Stimulated activated CD8-positive, alpha-beta memory T cell treated with anti-CD3 and anti-CD28 coated beads, Interleukin-15, amount 100 ng/mL, for 24 hours (primary cell): ENCODE measurements at places on chromosomes 2 and 18.

DNA sequence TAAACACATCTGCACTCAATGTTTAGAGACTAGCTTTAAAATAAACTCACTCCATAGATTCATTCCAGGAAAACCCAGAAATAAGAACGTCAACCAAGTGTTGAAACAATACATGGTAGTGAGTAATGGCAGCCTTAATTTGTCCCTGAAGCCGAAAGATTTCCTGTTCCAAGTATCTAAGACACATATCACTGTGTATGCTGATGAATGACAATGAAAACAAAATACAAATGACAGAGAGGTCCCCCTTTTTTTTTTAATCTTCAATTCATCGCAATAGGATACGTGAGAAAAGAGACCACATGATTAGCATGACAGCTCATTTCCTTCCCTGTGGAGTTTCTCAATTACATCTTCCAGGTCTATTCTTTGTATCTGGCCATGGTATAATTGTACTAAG, 160.5 kb upstream of the STK17B start:
- DNase-seq = no peak

- no peak for DNase-seq
Observed at GRCh38 chr2:69545477-69545932, 98.0 kb downstream of the AAK1 start.

DNA sequence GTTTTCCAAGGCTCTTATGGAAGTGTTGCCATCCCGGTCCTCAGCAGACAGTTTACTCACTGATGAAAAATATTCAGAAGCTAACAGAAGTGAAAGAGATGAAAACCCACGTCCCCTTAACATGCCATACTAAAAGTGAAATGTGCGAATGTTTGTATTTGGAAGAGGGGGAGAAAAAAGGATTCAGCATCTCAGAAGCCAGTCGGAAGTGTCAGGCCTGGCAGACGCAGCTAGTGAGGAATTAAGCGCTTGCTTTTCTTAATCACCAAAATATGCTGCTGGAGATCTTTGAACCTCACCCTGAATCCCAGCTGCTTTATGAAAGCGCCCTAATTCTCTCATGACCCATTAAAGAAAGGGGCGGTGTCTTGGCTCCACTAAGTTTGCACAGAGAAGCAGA, 653.7 kb downstream of the DCDC2C start:
- DNase-seq = no peak

GRCh38 chr2:98294711-98295110, 51.5 kb upstream of the CNGA3 start:
- no peak for DNase-seq

DNA sequence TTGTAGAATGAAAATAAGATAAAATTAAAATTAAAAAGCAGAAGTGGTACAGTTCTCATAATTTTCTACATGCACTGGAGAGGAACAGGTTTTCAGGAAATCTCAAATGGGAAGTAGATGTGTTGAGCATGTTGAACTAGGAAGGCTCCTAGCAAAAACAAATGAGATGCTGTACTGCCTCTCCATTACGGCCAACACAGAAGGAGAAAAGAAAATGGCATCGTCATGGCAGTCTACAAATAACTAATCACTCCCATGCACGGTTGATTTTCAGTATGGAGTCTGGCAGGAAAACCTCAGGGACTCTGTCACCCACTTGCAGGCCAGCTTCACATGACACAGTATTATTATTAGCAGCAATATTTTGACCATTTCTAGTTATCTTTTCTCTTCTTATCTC, 278.7 kb downstream of the NRXN1 start:
- no peak for DNase-seq

DNA sequence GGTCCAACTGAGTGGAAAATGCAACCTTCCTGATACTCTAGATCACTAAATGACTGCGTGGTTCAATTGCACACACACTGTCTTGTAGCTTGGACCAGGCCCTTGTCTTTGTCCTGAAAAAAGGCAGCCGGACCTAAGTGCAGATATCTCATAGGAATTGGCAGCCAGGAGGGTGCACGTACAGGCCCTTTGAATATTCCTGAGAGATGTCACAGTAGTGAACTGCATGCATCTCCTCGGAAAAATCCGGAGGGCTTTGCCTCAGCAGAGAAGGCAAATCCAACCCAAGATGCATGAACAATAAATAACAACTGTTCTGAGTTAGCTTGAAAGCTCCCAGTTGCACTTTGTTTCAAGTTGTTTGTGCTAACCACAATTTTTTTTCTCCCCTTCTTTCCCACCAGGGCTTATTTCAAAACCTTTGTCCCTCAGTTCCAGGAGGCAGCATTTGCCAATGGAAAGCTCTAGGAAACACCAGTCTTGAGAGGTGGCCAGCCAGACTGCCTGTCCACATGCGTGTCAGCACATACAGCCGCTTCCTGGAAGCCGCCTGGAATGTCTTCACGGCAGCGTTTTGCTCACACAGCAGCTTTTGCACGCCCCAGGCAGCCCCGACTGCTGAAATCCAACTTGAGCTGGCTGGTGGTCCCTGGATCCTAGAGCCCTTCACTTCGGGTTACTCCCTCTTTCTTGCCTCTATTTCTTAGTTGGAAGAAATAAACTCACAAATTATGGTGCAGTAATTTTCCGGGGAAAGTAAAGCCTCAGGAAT, 54.4 kb upstream of the FOSL2 start:
- no peak for DNase-seq

DNA sequence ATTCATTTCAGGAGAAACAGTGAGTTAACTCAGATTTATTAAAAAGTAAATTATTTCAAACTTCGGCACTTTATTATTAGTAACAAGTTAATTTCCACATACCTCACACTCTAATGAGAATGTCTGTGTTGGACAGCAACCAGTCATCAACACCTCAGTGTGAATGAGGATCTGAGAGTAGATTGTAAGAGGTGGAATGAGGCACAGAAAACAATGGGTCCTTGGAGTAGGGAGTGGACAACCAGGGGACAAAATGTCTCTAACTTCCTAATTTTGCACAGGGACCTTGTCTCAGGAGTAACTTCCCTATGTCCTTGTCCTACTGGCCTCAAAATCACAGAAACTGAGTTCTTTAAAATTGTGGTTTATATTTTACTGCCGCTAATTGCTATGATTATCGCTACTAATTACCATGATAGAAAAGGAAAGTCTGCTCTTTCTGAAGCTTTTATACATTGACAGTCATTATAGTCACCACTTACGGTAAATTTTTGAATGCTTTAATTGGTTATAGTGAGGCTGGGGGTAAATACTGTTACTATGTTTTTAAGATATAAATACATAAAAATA, 82.2 kb upstream of the LRPPRC start:
- no peak for DNase-seq

DNA sequence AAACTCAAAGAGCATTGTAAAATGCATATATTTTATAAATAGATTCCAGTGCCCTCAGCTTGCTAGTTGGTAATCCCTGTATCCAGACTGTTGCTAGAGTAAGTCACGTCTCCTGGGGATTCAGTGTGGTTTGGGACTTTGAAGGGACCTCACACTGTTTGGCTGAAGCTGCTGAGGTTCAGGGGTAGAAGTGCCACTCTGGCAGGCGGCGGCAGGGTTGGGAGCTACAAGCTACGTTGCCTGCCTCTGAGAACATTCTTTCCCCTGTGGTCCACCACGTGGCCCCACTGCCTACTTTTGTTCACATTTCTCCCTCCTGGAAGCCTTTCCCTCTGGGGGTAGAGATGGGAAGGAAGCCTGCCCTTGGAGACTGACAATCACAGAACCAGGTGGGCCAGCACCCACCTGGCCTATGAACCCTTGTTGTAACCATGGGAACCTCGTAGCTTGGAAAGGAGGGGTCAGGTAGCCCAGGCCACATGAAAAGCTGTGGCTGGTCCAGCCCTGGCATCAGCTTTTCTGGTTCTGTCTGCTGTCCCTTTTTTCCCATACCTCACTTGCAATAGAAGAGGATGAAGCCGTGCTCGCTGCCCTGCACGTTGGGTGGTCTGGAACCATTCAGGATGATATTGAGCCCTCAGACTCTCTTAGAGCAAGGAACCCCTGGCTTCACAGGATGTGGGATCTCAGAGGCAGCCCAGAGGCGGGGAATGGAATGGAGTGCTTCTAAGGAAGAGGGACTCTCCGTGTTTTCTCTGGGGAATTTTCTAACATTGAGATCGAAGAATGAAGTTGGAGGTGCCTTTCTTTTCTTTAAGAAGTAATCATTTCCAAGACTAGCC, 2.9 kb downstream of the RNF144A start:
- no peak for DNase-seq

- DNase-seq = no peak
Observed at GRCh38 chr2:101399021-101399799, 11.9 kb upstream of the CREG2 start.

GRCh38 chr2:56299171-56299691, 115.4 kb downstream of the CCDC85A start:
- DNase-seq = no peak

DNA sequence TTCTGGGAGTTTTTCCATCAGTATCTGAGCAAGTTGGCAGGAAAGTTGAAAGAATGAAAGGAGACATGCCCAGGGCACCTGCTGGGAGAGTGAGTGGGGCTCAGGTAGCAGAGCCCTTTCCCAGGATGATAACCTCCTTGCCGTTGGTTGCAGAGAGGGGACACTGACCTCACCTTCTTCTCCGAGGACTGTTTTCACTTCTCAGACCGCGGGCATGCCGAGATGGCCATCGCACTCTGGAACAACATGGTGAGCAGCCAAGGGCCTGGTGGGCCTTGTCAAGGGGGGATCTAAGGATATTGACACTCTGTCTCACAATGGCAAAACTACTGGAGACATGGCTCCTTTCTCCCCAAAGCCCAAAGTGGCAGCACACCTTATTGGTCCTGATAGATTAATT, 118.8 kb upstream of the PPP1CB start:
- no peak for DNase-seq

DNA sequence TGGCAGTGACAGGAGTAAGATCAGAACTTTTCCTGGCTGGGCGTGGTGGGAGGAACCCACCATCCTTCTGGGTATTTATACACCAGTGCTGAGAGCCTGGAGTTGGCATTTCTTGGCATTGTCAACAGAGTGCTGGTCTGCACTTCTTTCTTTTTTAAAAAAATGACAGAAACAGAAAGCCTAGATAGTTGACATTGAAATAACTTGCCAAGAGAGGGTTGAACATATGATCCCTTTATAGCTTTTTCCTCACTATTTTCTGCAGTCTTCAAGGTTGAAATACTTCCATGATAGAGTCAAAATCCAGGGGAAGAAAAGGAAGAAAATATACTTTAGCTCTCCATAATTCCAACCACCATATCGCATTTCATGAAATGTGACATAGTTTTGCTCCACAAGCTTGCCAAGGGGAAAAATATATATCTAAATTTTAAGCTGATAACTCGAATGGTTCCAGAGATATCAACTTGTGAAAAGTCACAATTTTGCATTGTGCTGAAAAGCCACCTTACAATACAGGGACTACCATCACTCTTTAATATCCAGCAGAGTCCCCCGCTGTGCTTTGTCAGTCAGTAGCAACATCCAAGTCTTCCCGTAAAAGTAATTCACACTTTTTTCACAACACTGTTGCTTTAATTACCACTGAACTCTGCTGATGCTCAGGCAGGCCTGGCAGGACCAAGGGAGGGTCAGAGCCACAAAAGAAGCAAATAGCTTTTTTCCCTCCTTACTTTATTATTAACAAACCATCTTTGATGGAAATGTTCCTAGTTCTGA, 764.9 kb upstream of the FANCL start:
- no peak for DNase-seq

GRCh38 chr2:119820275-119820674, 60.6 kb downstream of the PTPN4 start:
- no peak for DNase-seq

GRCh38 chr2:82013641-82014040, 1709.1 kb upstream of the LRRTM1 start:
- DNase-seq = no peak

GRCh38 chr2:170465241-170465640, 249.9 kb upstream of the SP5 start:
- DNase-seq = no peak

GRCh38 chr18:46413684-46414083, 243.3 kb downstream of the LOXHD1 start:
- no peak for DNase-seq

- DNase-seq = no peak
Observed at GRCh38 chr2:10377052-10377746, 70.9 kb downstream of the ODC1 start.

GRCh38 chr2:76930056-76930744, 592.0 kb downstream of the LRRTM4 start:
- no peak for DNase-seq

DNA sequence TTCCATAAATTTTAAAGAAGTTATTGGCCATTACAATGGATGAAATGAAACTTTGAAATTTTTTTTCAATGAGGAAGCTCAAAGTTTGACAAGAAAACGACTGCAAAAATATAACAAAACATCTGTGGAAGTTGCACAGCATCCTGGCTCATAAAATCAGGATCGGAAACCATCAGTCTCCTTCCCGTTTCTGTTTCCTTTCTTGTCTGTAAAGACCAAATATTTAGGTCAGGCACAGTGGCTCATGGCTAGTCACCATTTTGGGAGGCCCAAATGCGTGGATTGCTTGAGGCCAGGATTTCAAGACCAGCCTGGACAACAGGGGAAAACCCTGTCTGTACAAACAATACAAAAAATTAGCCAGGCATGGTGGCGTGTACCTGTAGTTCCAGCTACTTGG, 27.6 kb upstream of the SSB start:
- no peak for DNase-seq

GRCh38 chr2:33859811-33860461, 260.8 kb upstream of the FAM98A start:
- no peak for DNase-seq

DNA sequence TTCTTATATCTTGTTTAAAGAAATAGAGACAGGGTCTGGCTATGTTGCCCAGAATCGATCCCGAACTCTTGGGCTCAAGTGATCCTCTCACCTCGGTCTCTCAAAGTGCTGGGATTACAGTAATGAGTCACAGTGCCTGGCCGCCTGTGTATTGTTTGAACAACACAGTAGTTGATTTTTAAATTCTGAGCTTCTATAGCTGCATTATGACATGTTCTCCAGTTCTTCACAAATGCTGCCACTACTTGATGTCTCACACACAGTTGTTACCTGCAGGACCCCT, 7.7 kb upstream of the RHOB start:
- no peak for DNase-seq

DNA sequence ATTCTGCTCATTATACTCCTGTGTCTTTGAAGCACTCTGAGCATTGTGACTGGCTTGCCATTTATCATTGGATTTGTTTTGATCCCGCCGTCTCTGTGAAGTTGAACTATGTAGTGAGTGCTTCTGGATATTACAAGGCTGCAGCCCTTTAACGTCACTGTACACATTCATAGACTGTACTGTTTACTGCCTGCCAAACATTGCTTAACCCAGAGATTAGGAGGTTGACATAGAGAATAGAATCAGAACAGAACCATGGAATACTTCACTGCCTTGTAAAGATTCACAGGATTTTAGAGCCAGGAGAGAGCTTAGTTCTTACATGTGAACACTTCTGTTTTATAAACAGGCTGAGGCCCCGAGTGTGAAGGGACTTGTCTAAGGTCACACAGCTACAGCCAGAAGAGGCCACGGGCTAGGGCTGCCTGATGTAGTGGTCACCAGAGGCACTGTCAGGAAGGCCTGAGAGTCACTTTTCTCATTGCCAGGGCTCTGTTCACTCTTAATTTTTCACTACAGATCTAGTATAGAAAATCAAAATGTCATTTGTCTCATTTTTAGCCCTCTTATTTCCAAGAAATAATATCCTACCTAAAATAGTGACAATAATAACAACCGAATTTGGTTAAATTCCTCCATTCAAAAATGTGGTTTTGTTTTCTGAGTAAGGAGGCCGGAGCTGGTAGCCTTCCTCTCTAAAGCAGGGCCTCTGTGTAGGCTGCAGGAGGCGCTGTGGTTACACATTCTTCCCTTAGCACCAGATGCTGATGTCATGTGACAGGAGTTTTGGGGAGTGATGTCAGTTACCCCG, 87.9 kb downstream of the UGGT1 start:
- no peak for DNase-seq

GRCh38 chr2:134307334-134307733, 53.5 kb downstream of the MGAT5 start:
- no peak for DNase-seq
